Activated T-helper 17 cell treated with anti-CD3 and anti-CD28 coated beads, Interleukin-2, amount 50 U/mL, for 72 hours (primary cell): ENCODE measurements at places on chromosomes 3 and 15. TPM values are rescaled to one million over a fixed set of nuclear protein-coding genes. Genes with fewer than 3 reads are reported as not detected.

The SLC6A11 gene
- total RNA-seq: not detected

The SNTN gene
- not detected for total RNA-seq

The PAQR5 gene
- total RNA-seq: not detected

The SEMA3F gene
- 1.5 TPM for total RNA-seq

The SLC6A6 gene
- 219 TPM for total RNA-seq

The LRRC31 gene
- not detected for total RNA-seq

The TRIM42 gene
- not detected for total RNA-seq

The HTR3E gene
- total RNA-seq: not detected

The GNAT1 gene
- total RNA-seq: not detected

The TUBGCP5 gene
- total RNA-seq: 18.7 TPM

The ITPKA gene
- 5.5 TPM for total RNA-seq

The MUSTN1 gene
- total RNA-seq: 2.8 TPM

The TRPC1 gene
- total RNA-seq: 3.4 TPM

The HYAL2 gene
- 8.5 TPM for total RNA-seq

The NOX5 gene
- total RNA-seq: not detected

The PLSCR5 gene
- total RNA-seq: not detected

The TJP1 gene
- not detected for total RNA-seq
